ENCODE measurements at places on chromosomes 12 and 14.
A peak's percentile ranks its signal among the peaks of the same experiment; 100 is the strongest.

DNA sequence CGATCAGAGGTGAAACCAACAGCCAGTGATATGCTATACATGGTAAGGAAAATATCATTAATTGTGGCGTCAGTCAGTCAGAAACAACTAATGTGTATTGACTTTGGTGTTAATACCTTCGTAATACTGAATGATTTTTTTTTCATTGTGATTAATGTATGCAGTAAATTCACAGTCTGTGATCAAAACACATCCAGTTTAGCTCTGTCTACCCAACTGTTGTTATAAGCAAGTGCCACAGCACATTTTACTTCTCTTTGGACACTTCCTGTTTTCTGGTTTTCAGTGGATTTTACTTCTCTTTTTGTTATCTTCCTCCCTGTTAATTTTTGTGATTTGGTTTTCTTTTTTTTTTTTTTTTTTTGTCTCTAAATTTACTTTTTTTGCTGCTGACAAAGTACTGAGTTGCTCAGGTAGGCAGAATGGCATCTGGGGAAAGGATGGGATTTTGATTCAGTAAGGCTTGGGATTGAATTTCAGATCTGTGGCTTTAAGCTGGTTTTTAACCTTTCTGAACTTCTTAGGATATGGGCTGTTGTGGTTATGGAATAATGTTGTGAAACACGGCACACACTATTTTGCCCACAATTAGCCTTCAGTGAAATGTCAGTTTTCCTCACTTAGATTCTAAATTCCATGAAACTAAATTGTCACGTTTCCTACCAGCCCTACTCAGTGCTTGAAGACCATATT is 604 bp downstream of the GLIPR1 start:
- no peak for DNase-seq

- DNase-seq: no peak
These were observed 1042.2 kb downstream of the BCL11B start for GRCh38 chr14:98229656-98230366.

- DNase-seq: no peak
These were observed 122.7 kb downstream of the RGS6 start for GRCh38 chr14:72054911-72055310.

GRCh38 chr12:77577791-77578190 is 252.9 kb upstream of the NAV3 start:
- DNase-seq: no peak

- no peak for DNase-seq
These were observed 36.7 kb downstream of the PTPRR start for GRCh38 chr12:70883855-70884254.

DNA sequence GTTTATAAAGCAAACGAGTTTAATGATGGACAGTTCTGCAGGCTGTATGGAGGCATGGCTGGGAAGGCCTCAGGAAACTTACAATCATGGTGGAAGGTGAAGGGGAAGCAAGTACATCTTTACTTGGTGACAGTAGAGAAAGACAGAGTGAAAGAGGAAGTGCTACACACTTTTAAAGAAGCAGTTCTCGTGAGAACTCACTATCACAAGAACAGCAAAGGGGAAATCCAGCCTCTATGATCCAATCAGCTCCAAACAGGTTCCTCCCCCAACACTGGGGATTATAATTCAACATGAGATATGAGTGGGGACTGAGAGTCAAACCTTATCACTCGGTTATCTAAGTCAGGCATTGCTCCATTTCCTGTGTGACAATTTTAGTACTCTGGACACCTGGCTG is 189.9 kb upstream of the CNTN1 start:
- no peak for DNase-seq

DNA sequence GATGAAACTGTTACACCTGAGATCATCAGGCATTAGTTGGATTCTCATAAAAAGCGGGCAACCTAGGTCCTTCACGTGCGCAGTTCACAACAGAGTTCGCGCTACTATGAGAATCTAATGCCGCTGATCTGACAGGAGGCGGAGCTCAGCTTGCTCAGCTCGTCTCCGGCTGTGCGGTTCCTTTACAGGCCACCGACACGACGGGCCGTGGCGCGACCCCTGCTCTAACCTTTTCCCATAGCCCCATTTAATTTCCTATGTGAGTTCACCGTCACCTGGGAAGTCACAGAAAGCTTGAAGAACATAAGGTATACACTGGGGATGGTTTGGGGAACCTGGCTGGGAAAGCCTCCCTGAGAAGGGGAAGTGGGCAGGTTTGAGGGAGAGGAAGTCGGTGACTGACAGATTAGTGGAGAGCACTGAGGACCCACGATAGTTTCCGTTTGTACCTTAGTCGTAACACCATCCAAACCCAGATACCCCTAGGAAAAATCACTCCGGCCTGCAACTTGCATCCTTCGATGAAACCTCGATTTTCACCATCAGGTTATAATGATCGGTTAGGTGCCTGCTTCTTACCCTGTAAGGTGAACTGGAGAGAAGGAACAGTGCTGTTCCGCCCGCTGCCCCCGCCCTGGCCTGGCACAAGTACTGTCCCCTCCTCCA is 2.8 kb upstream of the AAAS start:
- DNase-seq: peak; percentile 18

GRCh38 chr14:64966976-64967375 is 5.2 kb downstream of the RAB15 start:
- DNase-seq: no peak

DNA sequence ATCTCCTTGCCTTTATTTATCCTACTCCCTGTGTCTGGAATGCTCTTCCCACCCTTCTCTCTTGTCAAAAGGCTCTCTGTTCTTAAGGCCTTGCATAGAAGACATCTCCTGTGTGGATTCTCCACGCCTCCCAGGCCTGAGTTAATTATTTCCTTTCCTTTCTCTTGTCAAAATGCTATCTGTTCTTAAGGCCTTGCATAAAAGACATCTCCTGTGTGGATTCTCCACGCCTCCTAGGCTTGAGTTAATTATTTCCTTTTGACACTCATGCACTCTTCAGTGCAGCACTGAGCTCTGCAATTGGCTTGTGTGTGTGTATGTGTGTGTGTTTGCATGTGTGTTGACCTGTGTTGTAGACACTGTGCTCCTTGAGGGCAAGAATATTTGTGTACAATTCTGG is 52.1 kb upstream of the DCD start:
- no peak for DNase-seq

GRCh38 chr12:43599708-43600107 is 47.7 kb upstream of the ADAMTS20 start:
- no peak for DNase-seq

DNA sequence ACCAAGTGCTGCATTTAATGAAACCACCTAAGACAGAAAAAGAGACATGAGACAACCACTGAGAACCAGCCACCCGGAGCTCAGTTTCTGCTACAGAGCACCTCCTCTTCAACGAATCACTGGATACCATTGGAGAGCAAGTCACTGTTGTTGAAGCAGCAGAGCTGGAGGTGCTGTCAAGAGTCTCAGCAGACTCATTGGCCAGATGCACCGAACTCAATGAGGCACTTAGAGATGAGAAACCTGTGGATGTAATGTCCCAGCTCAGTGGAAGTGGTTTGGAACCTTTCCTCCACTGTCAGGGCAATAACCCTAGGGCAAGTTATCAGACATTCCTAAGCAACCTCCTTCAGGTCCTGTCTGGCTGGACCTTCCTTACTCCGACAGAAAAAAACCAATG is 13.1 kb downstream of the NPC2 start:
- DNase-seq: no peak

- DNase-seq: no peak
These were observed 53.7 kb downstream of the KCTD10 start for GRCh38 chr12:109423392-109423791.

DNA sequence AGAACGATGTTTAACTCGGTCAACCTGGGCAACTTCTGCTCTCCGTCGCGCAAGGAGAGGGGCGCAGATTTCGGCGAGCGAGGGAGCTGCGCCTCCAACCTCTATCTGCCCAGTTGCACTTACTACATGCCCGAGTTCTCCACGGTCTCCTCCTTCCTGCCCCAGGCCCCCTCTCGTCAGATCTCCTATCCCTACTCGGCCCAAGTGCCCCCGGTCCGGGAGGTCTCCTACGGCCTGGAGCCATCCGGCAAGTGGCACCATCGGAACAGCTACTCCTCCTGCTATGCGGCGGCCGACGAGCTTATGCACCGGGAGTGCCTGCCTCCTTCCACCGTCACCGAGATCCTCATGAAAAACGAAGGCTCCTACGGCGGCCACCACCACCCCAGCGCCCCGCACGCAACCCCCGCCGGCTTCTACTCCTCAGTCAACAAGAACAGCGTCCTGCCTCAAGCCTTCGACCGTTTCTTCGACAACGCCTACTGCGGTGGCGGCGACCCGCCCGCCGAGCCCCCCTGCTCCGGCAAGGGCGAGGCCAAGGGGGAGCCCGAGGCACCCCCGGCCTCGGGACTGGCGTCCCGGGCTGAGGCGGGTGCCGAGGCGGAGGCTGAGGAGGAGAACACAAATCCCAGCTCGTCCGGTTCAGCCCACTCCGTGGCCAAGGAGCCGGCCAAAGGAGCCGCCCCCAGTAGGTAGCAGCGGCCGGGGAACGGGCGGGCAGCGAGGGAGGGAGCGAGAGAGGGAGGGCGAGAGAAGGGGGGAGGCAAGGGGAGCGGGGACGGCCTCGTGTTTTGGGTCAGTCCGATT is 513 bp downstream of the HOXC11 start:
- no peak for DNase-seq

- no peak for DNase-seq
These were observed 42.8 kb upstream of the CRADD start for GRCh38 chr12:93634416-93634815.

DNA sequence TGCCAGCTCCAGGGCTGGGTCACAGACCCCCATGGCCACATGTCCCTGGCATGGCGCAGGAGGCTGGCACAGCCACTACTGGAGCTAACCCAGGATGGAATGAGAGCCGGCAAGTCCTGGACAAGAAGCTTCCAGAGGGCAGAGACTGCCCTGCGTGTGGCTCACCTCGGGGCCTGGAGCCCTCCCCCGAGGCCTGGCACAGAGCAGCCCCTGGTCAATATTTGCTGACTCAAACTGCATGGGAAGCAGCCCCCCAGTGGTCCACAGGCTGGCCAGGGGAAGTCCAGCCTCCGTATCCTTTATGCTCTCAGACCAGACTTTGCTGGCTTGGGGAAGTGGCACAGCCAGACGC is 71.4 kb downstream of the BCL11B start:
- DNase-seq: no peak

GRCh38 chr12:54025499-54026405 is 2.5 kb upstream of the HOXC6 start:
- DNase-seq: no peak

- no peak for DNase-seq
These were observed 13.2 kb downstream of the CPNE8 start for GRCh38 chr12:38892087-38892786.

DNA sequence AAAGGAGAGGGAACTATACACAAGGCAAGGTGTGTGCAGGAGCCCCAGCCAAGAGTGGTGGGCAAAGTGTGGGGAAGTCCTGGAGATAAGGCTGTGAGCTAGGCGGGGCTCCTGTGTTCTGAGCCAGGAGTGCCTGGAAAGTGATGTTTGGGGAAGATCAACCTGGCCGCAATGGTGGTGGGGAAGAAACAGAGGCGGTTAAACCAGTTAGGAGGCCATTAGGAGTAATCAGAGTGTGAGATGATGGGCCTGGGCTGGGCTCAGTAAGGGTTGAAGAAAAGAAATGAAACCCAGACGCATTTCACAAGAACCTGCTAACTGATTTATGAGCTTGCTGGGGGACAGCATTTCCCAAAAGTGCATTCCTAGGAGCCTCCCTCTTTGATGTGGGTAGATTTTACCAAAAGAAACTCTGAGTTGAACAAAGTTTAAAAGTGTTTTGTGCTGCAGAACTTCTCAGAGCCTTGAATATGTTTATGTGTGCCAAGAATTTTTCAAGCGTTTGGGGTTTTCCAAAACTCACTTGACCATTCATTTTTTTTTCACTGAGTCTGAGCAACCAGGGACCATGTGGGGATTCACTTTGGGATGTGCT is 34.2 kb upstream of the LRP1-AS start:
- no peak for DNase-seq

DNA sequence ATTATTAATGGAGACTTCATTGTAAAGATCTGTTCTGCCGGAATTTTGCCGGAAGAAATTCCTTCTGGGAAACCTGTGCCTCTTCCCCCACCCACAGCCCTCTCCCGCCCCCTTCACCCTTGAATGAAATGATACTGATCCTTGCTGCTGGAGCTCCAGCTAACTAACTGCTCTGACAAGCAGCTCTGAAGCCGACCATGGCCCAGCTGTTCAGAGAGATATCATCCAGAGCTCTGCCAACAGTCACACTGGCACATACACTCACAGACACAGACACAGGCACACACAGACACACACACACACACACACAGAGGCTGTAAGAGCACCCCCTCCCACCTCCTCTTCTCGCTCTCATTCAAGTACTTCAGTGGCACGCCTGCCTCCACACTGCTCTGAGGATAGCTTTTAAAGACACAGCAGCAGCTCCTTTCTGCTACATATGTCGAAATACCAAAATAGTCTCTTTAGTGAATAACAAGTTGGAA is 88.6 kb downstream of the R3HDM2 start:
- no peak for DNase-seq

DNA sequence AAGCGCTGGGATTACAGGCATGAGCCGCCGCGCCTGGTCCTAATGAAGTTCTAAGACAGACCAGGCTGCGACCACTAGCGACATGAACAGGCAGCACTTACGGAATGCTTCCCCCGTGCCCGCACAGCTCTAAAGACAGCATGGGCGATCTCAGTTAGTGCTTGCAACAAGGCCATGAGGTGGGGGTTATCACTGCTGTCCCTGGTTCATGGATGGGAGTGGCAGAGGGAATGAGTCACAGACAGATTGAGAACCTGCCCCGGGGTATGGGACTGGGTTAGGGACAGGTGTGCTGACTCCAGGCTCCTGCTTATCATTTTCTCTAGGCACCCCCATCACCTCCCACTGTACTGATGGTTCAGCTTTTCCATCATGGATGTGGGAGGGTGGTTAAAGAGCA is 160.9 kb downstream of the VRK1 start:
- DNase-seq: no peak

GRCh38 chr12:76998908-76999556 is 66.3 kb downstream of the E2F7 start:
- DNase-seq: no peak

DNA sequence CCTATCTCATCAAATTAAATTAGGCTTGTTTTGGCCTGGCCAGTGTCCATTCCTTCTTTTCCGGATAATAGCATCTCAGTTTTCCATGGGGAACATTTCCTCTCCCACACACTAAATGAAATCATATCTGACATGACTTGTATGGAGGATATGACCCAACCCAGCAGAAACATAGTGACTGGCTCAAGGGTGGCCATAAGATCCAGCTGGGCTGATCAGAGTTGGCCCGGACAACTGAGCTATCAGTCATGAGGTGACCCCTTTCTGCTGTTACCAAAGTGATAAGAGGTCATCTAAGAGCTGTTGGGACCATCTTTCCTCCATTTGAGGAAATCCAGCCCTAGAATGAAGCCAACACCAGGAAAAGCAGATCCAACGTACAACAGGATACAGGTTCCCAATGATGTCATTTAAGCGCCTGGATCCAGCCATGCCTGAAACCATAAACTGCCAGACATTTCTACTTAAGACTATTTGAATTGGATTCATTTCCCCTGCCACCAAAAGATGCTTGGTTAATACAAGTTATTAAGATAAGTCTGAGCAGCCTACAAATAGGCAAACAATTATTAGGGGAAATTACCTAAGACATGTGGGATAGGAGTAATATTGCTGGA is 20.7 kb upstream of the NCOR2 start:
- no peak for DNase-seq

- no peak for DNase-seq
These were observed 430 bp downstream of the SLC41A2 start for GRCh38 chr12:104957719-104958000.

All from T-helper 22 cell (primary cell).